ENCODE measurements at places on chromosomes 11 and 22.

- peak; percentile 74 for DNase-seq
Measured at GRCh38 chr11:128624269-128625175, 37.2 kb upstream of the ETS1 start.

DNA sequence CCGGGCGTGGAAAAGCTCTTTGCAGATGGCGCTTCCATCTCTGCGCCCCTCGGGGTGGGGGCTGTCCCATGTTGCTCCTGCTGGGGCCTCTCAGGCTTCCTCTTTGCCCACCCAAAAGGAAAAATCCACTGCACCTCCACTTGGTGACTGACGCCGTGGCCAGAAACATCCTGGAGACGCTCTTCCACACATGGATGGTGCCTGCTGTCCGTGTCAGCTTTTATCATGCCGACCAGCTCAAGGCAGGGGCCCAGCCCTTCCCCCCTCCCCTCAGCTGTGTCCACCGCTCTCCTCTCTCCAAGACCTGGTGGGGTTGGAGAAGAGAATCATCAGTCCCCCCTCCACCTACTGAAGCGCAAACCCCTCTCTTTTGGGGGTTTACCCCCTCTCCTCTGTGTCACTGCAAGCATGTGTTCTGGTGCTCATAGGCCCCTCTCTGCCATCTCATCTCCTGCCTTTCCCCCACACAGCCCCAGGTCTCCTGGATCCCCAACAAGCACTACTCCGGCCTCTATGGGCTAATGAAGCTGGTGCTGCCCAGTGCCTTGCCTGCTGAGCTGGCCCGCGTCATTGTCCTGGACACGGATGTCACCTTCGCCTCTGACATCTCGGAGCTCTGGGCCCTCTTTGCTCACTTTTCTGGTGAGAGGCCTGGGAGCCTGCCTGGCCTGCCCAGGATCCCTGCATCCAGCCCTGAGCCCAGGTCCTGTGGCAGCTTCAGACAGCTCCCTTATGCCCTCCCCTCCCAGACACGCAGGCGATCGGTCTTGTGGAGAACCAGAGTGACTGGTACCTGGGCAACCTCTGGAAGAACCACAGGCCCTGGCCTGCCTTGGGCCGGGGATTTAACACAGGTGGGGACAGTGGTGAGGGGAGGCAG, 1.8 kb downstream of the LARGE2 start:
- no peak for DNase-seq

GRCh38 chr22:19012308-19012986, 76.4 kb upstream of the PRODH start:
- no peak for DNase-seq

GRCh38 chr22:33073989-33074418, 15.8 kb upstream of the SYN3 start:
- no peak for DNase-seq

GRCh38 chr22:31944700-31945442, 536 bp downstream of the YWHAH start:
- peak; percentile 26 for DNase-seq

GRCh38 chr22:36546092-36546804, 17.3 kb upstream of the EIF3D start:
- peak; percentile 5 for DNase-seq
